ENCODE measurements at places on chromosomes 7 and 10.

GRCh38 chr7:123023126-123023525, 27.6 kb upstream of the TAS2R16 start:
- no peak for DNase-seq

DNA sequence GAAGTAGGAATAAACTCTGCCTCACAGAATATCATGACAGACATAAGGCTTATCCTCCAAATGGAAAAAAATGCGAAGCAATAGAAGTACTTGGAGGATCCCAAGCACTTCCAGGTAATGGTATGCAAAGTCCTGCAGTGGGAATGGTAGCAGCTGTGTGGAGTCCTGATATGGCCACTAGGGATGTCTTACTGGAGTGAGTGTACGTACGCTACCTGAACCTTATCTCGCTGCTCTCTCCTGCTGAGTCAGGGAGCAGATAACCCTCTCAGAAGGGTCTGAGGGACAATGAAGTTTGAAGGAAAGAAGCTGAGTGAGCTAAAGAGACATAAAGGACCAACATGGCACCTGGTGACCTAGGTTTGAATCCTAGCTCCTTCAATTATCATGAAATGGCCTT, 42.2 kb downstream of the CH25H start:
- no peak for DNase-seq

DNA sequence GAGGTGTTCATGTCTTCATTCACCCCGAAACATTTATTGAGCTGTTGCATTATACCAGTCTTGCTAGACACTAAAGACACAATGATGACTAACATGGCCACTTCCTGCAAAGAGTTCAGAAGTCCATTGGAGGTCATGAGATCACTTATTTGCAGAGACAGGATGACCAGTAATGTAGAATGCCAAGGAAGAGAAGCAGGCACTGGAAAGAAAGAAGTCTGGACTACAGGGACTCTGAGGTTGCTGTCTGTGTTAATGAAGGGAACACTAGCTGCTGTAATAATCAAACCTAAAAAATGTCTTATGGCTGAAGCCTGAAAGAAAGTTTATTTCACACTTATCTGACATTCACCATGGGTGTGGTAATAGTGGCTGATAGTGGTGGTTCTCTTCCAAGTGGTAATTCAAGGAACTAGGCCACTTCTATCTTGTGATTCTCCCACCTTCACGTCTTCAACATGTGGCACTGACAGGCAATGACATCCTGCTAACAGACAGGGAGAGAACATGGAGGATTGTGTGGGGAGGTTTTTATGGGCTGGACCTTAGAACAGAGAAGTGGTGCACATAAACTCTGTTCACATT, 89.2 kb upstream of the MKLN1 start:
- no peak for DNase-seq

DNA sequence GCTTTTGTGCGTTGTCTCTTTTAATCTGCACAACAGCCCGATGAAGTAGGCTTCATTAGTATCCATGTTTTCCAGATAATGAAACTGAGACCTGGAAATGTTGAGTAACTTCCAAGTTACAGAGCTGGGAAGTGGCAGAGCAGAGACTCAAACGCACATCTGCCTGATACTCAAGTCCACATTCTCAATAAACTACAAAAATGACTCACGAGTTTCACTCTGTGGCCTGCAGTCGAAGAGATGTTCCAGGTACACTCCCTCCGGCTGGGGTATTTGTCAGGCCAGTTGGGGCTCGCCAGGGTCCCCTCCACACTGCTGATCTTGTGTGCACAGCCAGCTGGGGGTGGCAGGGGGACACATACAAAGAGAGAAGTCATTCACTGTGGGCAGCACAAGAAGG, 17.7 kb upstream of the OPALIN start:
- no peak for DNase-seq

GRCh38 chr7:144127714-144128334, 4.8 kb downstream of the OR2A14 start:
- peak; percentile 78 for DNase-seq

DNA sequence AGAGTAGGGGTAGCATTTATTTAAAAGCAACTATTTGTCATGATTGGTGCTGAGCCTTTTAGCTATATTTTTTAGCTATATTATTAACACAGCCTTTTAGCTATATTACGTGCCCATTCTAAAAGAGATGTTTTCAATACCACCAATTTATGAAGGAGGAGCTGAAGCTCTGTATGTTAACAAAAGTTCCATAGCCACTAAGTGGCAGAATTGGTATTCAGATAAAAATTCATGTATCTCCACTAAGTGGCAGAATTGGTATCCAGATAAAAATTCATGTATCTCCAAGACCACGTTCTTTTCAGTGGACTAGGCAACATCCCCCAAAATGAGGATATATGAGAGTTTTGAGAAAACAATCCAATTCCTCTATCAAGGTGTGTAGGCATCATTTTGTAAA, 268.6 kb downstream of the HGF start:
- no peak for DNase-seq

GRCh38 chr10:128992770-128993169, 474.3 kb upstream of the MGMT start:
- DNase-seq, result no peak

GRCh38 chr7:108589199-108589598, 19.5 kb downstream of the DNAJB9 start:
- DNase-seq, result no peak
